ENCODE measurements at places on chromosomes 4 and X. TPM values are rescaled to one million over a fixed set of nuclear protein-coding genes. Genes with fewer than 3 reads are reported as not detected.

- no peak for DNase-seq
Measured at GRCh38 chr4:142846108-142846728, at the start of gene INPP4B. Gene INPP4B, minus strand, starts transcription at chr4:142846301.

SLIT2 gene
- 2.5 TPM for total RNA-seq

DNA sequence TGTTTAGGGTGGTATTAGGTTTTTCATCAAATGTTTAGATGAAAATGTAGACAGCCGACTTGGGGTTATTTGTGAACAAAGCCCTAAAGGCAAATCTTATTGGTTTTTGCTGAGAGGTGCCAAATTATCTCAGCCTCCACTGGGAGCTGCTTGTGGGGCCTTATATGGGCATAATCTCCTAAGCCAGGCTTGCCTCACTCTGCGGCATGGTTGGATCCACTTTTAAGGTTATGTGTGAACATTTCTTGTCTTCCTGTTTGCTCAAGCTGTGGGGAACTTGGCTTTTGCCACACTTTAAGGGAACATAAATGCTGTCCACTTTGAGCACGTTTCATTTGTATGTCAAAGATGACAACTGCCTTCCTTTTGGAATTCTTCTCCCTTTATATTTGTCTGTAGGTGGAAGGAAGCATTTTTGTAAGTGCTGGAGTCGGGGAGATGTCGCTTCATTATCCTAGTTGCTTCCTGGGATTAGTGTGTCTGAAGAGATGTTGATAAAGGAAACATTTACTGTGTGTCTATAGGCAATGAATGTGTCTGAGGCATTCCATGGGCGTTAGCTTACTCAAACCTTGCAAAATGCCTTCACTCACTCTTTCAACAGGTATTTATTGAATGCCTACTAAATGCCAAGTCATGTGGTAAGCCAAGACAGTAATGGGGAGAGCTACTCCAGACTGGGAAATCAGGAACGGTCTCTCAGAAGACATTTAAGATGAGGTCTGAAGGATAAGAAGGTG, 78.3 kb downstream of the SLC9A6 start:
- DNase-seq, result no peak

GRCh38 chrX:150736475-150736874, 43.3 kb downstream of the MTMR1 start:
- no peak for DNase-seq

GRCh38 chr4:73006286-73006990, 63.1 kb downstream of the COX18 start:
- DNase-seq, result no peak

- DNase-seq, result no peak
Measured at GRCh38 chrX:24266996-24267395, 46.9 kb downstream of the SUPT20HL2 start.

GRCh38 chr4:70903291-70903603, 1.1 kb downstream of the MOB1B start:
- DNase-seq, result no peak

- DNase-seq, result no peak
Measured at GRCh38 chr4:138405934-138406567, 163.9 kb upstream of the SLC7A11 start.

- DNase-seq, result no peak
Measured at GRCh38 chrX:23982891-23983290, 44.1 kb downstream of the KLHL15 start.

UGT2A1 gene
- total RNA-seq, result not detected

- DNase-seq, result no peak
Measured at GRCh38 chr4:17662694-17663093, 48.3 kb downstream of the MED28 start.

DNA sequence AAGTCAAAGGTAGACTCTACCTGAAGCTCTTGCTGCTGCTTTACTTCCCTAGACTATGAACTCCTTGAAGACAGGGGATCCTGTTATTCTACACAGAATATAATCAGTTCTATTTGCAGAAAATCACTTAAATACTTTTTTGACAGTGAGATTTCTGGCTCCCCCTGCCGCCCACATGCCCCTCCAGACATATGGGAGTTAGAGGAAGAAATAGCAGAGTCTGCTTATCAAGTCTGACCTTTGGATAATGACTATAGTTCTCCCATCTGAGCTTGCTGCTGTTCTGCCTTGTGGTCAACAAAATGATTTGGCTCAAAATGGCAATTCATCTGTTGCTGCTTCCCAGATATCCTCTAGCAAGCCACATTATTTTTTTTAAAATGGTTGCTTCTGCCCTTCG, 101.1 kb downstream of the ENOX2 start:
- DNase-seq, result no peak

GRCh38 chr4:84894621-84895020, 71.9 kb downstream of the WDFY3 start:
- no peak for DNase-seq

GLRA3 gene
- not detected for total RNA-seq

- no peak for DNase-seq
Measured at GRCh38 chrX:44915361-44915868, 42.4 kb downstream of the KDM6A start.

GRIA3 gene
- 0.80 TPM for total RNA-seq

PABPC1L2A gene
- total RNA-seq, result not detected

GRCh38 chr4:139965789-139966188, 188.2 kb downstream of the MAML3 start:
- no peak for DNase-seq

DNAAF6 gene
- total RNA-seq, result not detected

DNA sequence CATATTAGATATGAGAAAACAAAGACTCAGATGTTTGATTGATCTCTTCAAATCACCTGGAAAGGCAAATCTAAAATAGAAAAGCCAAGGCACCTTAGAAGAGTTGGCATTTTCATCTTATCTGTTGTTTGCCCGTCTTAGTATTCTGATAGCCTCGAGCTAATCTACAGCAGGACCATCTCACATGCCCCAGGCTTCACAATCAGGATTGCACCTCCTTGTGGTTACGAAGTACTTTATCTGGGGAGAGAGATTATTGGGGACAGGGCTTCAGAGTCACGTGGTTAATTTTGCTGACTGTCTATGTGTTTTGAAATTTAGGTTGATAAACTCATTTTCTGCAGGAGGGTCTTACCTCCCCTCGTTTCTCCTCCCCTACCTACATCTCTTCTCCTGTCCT, 313.1 kb upstream of the ANXA10 start:
- no peak for DNase-seq

DSPP gene
- total RNA-seq, result not detected

- no peak for DNase-seq
Measured at GRCh38 chrX:130224810-130225209, 43.9 kb downstream of the ZNF280C start.

GRCh38 chr4:152540293-152540674, 4.4 kb upstream of the FBXW7 start:
- no peak for DNase-seq

- DNase-seq, result no peak
Measured at GRCh38 chrX:76931518-76931917, 504.0 kb downstream of the MAGEE1 start.

- DNase-seq, result no peak
Measured at GRCh38 chrX:12423346-12423745, 285.1 kb downstream of the FRMPD4 start.

ODAPH gene
- 0.87 TPM for total RNA-seq

DNA sequence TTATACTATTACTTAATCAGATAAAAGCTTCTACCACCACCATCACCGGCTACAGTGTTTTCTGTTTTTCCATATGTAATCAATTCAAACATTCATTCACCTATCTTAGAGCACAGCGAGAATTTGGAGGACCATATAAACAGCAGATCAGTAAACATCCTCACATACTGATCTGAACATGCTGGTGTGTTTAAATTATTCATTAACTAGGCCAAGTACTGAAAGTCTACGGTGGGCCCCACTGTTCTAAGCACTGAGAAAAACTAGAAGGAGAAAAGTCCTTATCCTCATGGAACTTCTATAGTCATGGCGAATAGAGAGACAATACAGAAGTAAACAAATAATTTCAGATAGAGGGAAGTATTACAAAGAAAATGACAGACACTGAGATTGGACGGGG, 176.6 kb downstream of the NR3C2 start:
- DNase-seq, result no peak

DNA sequence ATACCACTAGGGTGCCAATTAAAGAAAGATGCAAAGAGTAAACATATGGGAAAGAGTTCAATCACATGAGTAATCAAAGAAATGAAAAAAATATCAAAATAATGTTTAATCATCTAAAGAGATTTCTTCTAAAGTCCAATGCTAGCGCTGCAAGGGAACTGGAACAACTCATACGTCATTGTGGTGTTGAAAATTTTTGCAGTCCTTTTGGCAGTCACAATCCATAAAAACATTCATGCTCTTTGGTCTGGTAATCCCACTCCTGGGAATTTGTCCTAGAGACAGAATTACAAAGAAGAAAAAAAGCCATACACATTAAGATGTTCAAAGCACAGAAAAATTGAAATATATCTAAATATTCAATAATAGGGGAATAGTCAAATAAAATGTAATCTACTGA, 4.6 kb downstream of the P2RY4 start:
- no peak for DNase-seq

GRCh38 chr4:13953083-13953482, 325.6 kb upstream of the BOD1L1 start:
- DNase-seq, result no peak

PABPC4L gene
- total RNA-seq, result 1.4 TPM

DNA sequence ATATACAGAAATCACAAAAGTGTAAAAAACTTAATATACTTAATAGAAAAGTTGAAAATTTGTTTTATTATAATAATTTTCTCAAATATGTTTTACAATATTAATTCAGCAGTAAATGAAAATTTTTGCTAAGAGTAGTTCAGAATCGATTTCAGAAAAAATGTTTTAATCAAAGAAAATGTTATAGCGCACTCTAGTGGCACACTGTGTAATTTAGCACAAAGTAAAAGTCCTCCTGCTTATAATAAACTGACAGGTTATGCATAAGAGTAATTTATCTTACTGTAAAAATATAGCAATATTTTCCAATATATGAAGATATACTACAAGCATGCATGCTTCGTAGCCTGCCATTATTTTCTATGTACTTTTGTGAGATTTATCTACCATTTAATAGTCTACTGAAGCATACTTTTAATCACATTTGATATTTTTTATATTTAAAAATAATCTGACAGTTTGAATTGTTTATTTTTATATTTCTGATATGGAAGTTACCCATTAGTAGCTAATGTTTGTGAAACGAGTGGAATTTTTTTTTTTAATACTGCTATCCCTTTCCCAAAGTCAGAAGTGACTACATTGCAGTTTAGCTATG, 217.9 kb upstream of the KLHL4 start:
- no peak for DNase-seq

DNA sequence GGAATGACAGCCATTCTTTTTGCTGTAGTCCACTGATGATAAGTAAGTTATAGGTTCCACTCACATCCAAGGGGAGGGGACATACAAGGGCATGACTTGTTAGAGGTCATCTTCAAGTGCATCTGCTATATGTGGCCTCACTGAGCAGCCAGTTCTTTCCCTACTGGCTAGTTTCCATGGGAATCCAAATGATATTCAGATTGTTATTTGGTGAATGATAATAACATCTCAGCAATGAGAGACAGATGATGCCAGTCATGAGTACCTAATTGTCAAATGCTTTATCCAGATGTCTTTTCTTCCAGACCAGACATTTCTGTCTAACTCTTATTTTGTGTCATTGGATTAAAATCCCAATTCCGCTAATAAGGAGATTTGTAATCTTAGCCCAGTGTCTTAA, 460.4 kb upstream of the BOD1L1 start:
- DNase-seq, result no peak

- DNase-seq, result no peak
Measured at GRCh38 chr4:36255577-36255976, 11.3 kb upstream of the ARAP2 start.

DNA sequence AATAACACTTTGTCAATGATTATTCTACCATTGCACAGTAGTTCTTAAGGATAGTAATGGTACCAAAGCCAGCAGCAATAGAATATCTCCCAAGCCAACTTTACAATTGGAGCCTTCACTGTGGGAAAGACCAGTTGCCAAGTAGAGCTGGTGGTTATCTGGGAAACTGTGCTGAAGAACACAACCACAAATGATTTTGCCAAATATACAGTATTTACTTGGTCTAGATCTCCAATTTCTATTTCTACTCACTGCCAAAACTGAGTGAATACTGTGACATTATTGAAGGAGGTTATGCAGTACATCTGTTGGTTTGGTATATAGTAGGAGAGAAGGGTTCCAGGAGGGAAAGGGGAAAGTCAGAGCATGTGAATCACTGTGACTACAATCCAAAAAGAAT, 3.8 kb downstream of the TET2 start:
- DNase-seq, result no peak

SCRG1 gene
- not detected for total RNA-seq

GRCh38 chrX:40058719-40059118, 39.0 kb downstream of the BCOR start:
- DNase-seq, result no peak

- no peak for DNase-seq
Measured at GRCh38 chr4:7876201-7876875, 63.3 kb downstream of the AFAP1 start.

DNA sequence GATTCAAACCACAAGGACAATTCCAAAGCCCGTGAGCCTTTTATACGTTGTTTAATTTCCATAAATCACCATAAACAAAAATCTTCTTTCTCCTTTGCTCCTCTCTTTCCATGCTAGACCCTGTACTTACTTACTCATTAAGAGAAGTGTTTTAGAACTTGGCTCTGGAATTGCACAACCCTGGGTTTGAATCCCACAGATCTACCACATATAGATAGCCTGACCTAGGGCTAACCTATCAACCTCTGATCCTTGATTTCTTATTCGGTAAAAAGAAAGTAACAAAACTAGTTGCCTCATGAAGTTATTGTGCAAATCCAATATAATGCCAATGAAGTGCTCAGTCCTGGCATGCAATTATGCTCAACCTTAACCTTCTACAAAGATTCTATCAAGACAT, 68.8 kb downstream of the ZAR1 start:
- no peak for DNase-seq

FDCSP gene
- not detected for total RNA-seq

DNA sequence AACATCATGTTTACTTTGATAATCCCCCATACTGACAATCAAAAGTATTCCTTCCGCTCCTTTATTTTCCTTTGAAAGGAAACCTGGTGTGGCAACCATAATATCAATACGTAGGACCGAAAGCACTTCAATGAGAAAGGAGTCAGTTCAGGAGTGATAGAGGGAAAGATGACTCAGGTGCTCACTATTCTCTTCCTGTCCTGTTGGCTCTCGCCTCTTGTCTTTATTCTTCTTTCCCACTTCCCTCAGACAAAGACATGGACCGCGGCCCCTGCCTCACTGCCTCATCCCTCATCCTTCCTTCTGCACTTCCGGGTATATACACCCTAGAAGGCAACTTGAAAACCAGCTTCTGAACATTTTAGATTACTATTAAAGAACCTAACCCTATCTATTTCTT, 49.8 kb upstream of the TNIP3 start:
- no peak for DNase-seq

- no peak for DNase-seq
Measured at GRCh38 chrX:43456063-43456462, 200.0 kb upstream of the MAOA start.

ARHGAP24 gene
- total RNA-seq, result 9.9 TPM

SHROOM4 gene
- total RNA-seq, result 4.2 TPM
